HS-27A (cell line): ENCODE measurements at places on chromosomes 12 and 14.

- DNase-seq = peak; percentile 20
Observed at GRCh38 chr14:101628471-101628966, 67.2 kb downstream of the DIO3 start.

DNA sequence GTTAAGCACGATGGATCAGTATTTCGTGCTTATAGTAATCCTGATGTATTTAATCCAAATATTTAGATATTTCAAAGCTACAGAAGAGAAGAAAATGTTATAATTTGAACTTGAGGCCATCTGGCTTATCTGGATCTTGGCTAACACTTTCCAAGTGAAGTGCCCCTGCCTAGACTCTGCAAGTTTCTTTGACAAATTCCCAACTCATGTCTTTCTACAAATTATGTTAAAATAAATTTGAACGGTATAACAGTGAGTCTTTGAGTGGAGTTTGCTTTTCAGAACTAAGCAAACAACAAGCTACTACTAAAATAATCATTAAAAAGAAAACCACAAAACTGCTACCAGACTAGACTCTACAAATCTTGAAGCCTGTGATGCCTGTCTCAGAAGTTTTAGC is 374.4 kb upstream of the PRICKLE1 start:
- DNase-seq = no peak

- no peak for DNase-seq
Observed at GRCh38 chr14:93980456-93981201, 4.3 kb upstream of the ASB2 start.

- DNase-seq = no peak
Observed at GRCh38 chr12:66352197-66352596, 49.9 kb downstream of the HELB start.

DNA sequence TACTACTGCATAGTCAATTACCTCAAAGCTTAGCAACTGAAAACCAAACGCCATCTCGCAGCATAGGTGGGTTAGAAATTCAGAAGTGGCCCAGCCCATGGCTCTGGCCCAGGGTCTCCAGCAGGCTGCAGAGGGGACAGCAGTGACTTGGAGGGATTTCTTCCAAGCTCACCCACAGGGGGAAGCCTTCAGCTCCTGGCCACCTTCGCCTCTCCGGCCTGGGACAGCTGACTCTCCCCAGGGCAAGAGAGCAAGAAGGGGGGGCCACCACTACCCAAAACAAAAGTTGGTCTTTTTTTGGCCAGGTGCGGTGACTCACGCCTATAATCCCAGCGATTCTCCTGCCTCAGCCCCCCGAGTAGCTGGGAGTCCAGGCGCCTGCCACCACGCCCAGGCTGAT is 32.2 kb upstream of the ANKRD9 start:
- no peak for DNase-seq

- DNase-seq = no peak
Observed at GRCh38 chr14:78088916-78089315, 81.3 kb upstream of the NRXN3 start.

GRCh38 chr14:66001356-66001755 is 484.8 kb upstream of the CCDC196 start:
- no peak for DNase-seq

- no peak for DNase-seq
Observed at GRCh38 chr14:93078870-93079269, 36.9 kb downstream of the ITPK1 start.

GRCh38 chr12:127162307-127162706 is 1104.7 kb upstream of the TMEM132C start:
- DNase-seq = no peak

DNA sequence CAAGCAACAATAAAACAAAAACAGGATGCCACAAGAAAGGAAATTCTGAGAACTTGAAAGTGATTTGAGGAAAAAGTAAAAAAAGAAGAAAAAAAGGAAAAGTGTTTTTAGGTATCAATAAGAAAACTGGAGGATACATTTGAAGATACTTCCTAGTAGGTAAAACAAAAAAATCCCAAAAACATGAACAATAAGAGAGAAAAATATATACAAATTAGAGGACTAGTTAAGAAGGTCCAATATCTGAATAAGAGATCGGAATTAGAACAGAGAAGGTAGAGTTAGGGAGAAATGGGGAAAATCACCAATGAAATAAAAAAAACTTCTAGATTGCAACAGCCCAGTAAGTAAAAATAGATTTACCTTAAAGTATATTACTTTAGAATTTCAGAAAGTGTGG is 8.8 kb downstream of the DEPDC4 start:
- no peak for DNase-seq

DNA sequence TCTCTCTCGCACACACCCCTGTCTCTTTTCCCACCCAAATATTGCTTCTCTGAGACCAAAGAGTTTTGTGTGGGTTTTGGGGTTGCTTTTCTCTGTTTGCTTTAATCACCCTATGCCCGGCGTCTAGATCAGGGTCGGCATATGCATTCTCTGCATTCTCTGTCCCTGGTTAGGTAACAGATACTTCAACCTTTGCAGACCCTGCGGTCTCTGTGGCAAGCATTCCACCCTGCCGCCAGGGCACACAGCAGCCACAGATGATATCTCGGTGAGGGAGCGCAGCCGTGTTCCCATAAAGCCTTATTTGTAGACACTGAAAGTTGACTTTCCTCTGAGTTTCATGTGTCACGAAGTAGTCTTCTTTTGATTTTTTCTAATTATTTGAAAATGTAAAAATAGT is 110.4 kb upstream of the FZD10 start:
- no peak for DNase-seq

DNA sequence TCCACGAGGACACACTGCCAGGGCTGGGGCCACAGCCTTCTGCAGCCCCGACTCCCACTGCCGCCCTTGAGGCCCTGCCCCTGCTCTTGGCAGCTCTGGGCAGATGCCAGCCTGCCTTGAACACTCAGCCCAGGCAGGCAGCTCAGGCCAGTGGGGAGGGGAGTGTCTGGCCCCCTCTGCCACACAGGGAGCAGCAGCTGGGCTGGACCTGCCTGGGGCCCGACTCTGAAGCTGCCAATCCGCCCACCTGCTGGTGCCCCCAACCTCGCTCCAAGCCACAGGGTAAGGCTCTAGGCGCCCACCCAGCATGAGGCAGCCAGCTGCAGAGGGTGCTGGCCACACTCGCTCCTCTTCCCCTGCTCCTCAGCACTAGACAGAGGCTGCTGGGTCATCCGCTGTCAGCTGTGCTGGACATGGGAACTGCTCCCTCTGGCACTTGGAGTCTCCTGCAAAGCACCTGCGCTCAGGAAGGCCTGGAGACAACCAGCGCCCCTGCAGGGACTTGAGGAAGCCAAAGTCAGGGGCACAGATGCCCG is 24.6 kb upstream of the NUDT14 start:
- no peak for DNase-seq

DNA sequence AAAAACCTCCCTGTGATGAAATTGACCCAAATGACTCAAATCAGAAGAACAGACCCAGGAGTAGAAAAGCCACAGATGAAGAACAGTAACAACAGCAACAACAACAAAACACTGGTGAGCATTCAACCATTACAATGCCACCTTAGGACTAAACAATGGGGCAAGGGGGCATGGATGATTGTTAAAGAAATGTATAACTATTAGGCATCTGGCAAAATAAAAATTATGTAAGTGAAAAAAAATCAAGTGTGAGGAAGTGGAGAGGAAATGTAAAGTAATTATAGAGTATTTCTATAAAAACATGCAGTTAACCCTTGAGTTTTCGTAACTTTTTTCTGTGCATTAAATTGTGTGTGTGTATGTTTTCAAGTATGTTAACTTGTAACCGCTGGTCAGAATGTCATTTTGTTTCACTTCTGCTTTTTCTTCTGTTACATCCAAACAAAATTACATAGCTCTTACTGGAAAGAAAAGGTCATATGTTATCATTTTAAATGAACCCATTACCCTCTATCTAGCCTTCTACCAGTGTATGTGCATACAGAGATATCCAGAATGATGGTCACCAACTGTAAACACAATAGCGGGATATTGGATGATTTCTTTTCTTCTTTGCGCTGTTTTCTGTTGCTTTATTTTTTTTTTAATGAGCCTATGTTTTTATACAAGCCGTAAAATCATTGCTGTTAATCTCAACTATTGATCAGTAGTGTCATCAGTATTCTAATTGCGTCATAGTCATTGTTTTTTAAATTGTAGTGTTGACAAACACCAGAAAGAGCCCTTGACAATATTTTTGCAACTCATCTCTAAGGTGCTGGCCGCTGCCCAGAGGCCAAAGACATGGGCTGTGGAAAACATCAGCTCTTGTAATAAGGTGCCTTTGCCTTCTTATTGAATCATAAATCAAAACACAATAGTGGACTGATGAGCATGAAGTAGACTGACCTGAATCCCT is 170.6 kb downstream of the CRADD start:
- no peak for DNase-seq

- DNase-seq = no peak
Observed at GRCh38 chr12:115322275-115322674, 638.3 kb upstream of the TBX3 start.

DNA sequence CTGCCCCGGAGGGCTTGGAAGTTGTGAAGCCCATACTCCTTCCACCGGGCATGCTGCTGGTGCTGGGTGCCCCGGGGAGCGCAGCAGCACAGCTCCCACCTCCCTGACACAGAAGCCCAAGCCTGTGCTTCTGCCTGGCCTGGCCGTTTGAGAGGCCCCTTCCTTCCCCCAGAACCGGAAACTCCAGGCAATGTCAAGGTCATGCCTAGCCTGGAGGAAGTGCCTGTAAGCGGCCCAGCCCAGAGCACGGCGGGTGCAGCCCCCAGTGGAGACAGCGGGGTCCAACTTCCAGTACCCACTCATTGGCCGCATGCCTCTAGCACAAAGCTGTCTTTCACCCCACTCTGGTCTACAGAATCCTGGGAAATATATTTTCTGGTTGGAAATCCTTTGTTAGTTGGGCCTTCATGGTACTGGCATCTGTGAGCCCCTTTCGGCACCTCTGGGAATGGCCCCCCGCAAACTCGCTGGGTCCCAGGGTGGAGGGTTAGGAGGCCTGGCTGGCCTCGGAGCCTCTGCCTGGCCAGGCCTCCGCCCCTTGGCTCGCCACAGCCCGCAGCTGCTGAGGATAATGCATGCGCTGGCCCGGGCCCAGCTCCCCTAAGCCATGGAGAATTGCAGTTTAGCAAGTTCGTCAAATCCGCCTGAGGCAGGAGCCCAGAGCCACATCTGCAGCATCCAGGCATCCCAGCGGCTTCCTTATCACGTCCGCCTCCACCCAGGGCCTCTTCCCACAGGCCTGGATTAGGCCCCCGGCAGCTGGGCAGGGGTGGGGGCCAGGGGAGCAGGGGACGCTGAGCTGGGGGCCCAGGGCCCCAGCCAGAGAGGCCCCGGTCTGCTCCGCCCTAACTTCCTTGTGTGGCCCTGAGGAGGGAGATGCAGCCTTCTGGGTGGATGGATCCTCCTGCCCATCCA is 48.9 kb upstream of the DLK1 start:
- no peak for DNase-seq

- DNase-seq = no peak
Observed at GRCh38 chr12:5584412-5585175, 152.7 kb downstream of the NTF3 start.

DNA sequence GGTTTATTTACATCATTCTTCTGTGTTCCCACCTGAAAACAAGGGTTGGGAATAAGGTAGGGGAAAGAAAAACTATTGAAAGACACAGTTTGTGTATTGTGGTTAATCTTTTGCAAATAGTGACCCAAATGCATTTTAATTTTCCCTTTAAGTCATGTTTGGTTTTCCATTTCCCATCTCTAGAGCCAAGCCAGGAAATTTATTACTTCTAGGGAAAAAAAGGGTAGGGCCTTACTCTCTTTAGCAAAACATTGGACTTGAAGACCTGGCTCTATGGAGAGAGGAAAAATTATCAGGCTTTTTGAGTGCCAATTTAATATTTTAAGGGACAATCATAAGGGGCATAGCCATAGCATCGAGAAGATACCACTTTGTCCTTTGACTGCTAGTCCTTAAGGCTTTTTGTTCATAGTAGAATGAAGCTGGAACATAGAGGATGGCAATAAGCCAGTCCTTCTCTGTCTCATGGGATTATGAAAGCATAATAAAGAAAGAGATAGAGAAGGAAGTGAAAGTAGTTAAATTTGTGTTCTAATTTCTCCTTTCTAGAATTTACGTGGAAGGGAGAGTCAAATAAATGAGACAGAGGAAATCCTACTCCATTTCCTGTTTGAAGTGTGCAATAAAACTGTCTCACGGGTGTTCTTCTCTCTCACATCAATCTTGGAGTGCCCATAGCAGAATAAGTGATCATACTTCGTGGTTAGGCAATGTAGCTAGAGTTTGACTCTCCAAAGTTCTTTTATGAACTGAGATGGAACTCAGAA is 50.9 kb upstream of the PPFIA2 start:
- DNase-seq = no peak

GRCh38 chr12:96495841-96496545 is 6.6 kb downstream of the CFAP54 start:
- DNase-seq = no peak

GRCh38 chr14:80419345-80419744 is 208.0 kb upstream of the DIO2 start:
- no peak for DNase-seq

DNA sequence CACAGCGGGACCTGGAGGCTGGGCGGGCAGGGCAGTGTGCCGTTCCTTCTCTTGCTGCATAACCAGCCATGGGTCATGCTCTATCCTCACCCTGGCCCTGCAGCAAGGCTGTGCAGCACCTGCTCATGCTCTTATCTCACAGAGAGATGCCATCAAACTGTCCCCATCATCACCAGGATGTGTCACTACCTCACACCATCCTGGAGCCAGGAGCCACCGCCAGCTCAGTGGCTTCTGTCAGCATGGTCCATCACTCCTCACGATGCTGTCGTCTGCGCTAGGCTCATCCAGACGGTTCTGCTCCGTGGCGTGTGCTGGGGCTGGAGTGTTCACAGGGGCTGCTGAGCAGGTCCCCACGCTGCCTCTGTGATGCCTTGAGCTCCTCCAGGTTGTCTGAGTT is 77.2 kb upstream of the DYNC1H1 start:
- DNase-seq = no peak

- no peak for DNase-seq
Observed at GRCh38 chr14:75960231-75960630, 21.6 kb downstream of the TGFB3 start.

- no peak for DNase-seq
Observed at GRCh38 chr12:91893476-91893875, 252.2 kb downstream of the BTG1 start.

GRCh38 chr14:94936401-94936892 is 166.5 kb upstream of the GSC start:
- no peak for DNase-seq

GRCh38 chr14:97273540-97273939 is 476.4 kb downstream of the VRK1 start:
- DNase-seq = no peak
